ENCODE measurements at places on chromosomes 7 and 10.

DNA sequence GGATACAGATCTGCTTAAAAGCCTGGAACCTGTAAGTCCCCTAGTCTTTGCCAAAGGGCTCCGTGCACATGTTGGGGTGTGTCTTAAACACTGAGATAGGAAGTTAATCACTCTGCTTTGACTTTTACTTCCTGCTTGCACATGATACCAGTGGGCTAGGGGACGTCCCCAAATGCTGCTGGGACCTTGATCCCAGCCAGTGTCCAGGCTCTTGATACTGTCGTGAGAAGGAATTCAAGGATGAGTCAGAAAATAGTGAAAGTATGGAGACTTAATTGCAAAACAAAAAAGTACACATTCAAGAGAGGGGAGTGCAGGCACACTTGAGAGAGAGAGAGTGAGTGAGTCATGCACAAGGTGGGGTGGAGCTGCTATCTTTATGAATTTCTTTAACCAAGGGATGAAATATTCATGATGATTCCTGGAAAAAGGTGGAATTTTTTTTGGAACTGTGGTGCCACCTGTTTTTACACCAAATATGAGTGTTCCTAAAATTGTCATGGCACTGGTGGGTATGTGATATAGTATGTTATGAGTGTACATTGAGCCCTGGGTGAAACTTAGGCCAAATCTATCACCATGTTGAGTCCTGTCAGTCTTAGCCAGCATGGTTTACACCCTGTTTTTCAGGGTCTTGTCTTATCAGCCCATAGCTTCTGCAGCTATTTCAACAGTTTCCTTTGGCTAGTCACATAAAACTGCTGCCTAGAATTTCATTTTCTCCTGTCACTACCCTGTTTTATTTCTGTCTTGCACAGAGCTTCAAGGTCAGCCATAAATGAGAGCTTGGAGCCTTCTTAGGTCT is 88.3 kb upstream of the CYP26C1 start:
- DNase-seq = no peak

GRCh38 chr7:13179775-13180523 is 492.5 kb downstream of the ARL4A start:
- no peak for DNase-seq

GRCh38 chr7:78585980-78586379 is 787.4 kb downstream of the PHTF2 start:
- no peak for DNase-seq

- no peak for DNase-seq
Observed at GRCh38 chr10:114363745-114364454, 40.4 kb downstream of the AFAP1L2 start.

DNA sequence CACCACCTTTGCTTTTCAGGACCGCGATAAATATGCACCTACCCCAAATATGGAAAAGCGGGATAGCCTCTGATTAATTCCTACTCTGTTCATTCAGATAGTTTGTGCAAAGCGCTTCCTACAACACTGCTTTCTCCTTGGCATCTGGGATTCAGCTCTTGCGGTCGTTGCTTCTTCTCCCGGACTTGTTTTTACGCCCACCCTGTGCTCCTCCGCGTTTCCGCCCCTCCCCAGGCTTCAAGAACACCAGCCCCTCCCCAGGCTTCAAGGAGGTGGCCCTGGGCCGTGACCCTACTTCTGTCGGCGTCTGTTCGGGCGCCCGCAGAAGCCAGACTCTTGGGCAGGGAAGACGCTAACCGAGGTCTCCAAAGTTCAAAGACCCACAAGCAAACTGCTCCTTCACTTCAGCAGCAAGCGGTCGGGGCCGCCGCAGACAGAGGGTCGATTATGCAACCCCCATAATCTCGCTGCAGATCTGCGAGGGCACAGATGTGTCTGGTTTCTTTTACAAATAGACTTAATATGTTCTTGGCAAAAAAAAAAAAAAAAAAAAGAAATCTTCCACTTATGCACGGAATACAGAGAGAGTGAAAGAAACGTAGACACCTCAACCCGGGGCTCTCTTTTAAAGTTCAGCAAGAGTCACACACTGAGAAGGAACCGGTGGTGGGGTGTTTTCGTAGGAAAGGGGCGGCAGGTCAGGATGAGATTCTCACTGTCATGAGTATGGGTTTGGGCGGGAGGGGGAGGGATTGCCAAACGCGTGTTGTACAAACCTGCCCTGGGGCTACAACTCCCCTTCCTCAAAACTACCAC is 1.9 kb downstream of the DLX5 start:
- no peak for DNase-seq

DNA sequence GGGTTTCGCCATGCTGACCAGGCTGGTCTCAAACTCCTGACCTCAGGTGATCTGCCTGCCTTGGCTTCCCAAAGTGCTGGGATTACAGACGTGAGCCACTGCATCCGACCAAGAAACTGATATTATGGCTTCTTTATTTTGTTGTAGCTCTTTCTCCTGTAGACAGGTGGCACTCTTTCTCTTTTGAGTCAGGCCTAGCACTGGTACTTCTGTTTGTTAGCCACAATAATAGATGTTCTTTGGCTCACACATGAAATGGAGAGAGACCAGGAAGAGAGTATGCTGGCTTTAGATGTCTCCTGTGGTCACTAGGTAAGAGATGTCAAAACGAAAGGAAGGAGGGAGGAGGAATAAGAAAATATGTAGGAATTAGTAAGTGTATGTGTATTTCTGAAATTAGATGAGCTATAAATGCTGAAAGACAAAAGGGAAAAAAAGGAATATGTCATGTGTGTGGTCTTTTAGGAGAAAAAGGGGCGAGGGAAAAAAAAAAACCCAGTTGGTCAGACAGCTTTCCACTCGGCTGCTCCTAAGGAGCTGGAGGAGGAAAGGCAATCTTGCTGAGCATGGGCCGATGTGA is 78.7 kb downstream of the CLEC2L start:
- no peak for DNase-seq

GRCh38 chr7:120628251-120628650 is 229.7 kb downstream of the TSPAN12 start:
- no peak for DNase-seq

DNA sequence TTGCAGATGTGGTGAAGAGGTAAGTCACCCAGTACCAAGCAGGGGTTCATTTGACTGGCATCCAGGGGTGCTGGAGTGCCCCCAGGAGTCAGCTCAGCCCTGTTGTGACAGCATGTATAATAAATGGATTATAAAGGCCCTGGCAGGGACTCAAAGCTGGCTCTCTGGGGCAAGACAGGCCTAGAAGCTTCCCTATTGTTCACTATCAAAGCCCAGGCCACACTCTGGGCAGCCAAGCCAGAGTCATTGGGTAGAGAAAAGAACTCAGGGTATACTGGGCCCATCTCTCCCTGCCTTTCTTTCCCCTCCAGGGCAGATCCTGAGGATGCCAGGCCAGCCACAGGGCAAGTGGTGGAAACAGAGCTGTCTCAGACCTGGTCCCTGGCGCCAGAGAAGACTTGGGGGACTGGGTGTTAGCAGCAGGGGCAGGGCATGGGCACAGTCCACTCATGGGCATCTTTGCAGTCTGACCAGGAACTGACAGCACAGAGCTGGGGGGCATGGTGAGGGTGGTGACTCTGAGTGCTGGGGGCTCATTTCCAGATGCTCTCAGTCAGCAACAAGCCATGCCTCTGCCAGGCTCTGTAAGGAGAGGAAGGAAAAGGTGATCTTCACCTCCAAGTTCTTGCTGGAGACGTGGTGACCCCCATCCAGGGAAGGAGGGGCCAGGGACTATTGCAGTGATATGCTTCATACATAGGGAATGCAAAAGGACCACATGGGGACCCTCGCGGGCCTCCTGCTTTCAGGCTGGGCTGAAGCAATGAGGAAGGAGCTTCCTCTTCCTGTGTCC is 11.7 kb downstream of the RBP3 start:
- DNase-seq = no peak

- DNase-seq = no peak
Observed at GRCh38 chr7:30171766-30172447, 37.1 kb downstream of the MTURN start.

DNA sequence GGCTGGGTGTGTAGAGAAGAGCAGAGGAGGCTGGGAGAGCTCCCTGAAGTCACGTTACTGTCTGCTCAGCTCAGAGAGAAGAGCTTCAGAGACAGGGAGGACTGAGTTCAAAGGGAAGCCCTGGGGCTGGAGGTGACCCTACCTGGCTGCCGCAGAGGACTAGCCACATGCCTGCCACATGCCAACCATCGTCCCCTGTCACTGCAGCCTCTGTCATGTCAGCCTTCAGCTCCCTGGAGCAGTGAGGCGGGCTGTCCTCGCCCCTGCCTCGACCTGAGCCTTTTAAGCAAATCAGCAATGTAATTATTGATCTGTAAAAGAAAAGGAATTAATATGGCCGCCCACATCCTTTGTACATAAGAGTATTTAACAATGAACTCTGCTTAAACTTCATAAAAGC is 89.3 kb upstream of the RET start:
- no peak for DNase-seq

GRCh38 chr10:75462865-75463264 is 31.4 kb downstream of the LRMDA start:
- no peak for DNase-seq

- no peak for DNase-seq
Observed at GRCh38 chr7:1569016-1569415, 816 bp downstream of the PSMG3 start.

- no peak for DNase-seq
Observed at GRCh38 chr7:9681284-9681683, 1247.9 kb downstream of the NXPH1 start.

- no peak for DNase-seq
Observed at GRCh38 chr10:114408968-114409444, 4.7 kb upstream of the AFAP1L2 start.

GRCh38 chr7:132300599-132301277 is 275.5 kb downstream of the PLXNA4 start:
- no peak for DNase-seq

GRCh38 chr7:143953421-143953820 is 1.2 kb upstream of the OR2F1 start:
- no peak for DNase-seq

GRCh38 chr7:136470179-136470578 is 398.3 kb upstream of the CHRM2 start:
- no peak for DNase-seq

DNA sequence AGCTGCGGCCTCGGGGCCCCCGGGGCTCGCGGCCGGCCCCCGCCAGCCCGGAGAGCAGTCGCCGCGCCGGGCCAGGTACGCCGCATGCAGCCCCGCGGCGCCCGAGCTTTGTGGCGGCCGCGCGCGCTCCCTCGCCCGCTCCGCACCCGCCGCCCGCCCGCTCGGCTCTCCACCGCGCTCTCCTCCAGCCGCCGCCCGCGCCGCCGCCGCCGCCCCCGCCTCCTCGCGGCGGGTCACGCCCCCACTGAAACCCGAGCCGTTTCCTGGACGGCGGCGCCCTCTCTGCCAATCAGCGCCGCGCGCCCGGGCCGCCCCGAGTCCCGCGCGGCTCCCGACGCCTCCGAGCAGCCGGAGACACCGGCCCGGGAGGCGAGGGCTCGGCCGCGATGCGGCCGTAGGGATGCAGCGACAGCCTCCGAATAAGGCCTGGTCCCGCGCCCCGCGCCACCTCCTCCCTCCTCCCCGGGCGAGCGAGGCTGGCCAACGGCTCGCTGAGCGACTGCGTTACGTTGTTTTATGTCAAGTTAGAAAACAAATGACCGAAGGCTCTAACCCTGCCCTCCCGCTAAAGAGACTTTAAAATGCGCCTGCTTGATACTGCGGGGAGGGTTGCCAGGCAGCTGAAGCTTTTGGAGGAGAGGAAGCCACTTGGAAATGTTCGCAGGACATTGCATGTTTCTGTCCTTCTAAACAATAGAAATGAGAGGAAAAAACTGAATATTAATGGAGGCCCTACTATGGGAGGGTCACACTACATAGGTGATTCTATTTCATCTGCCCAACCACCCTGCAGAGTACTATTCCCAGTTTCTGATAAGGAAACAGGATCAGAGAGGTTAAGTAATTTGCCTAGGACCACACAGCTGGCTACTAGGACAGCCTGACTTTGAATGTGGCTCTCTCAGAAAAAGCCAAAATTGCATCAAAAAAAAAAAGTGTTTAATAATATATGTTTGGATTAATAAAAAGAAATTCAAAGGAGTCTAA is at the start of gene FGFR2:
Gene FGFR2, minus strand, starts transcription at position 182 of the 987 bp plus-strand sequence. CDS start 4,627 bp downstream, outside the sequence.
- no peak for DNase-seq

DNA sequence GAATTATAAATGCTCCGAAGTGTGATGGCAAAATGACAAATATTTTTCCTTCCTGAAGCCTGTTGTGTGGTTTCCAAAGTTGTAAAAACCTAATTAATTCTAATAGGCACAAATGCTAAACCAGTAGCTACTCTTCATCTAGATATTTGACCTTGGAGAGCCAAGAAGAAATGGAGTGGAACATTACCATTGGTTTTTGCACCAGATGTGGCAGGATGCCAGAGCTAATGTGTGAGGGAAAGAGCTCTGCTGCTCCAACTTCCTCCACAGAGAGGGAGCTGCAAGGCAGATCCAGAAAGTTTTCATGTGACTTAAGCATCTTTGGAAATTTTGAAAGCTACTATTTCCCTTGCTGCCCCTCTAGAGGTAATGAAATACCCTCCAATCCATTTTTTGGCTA is 65.1 kb upstream of the HPS1 start:
- no peak for DNase-seq

DNA sequence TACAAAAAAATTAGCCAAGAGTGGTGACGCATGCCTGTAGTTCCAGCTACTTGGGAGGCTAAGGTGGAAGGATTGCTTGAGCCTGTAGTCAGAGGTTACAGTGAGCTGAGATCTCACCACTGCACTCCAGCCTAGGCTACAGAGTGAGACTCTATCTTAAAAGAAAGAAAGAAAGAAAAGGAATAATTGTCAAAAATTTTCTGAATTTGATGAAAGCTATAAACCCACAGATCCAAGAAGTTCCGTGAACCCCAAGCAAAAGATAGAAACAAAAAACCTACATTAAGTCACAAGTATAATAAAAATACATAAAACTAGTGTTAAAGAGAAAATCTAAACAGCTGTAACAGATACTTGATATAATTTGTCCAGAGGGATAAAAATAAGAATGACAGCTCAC is 60.1 kb upstream of the KMT2C start:
- no peak for DNase-seq

DNA sequence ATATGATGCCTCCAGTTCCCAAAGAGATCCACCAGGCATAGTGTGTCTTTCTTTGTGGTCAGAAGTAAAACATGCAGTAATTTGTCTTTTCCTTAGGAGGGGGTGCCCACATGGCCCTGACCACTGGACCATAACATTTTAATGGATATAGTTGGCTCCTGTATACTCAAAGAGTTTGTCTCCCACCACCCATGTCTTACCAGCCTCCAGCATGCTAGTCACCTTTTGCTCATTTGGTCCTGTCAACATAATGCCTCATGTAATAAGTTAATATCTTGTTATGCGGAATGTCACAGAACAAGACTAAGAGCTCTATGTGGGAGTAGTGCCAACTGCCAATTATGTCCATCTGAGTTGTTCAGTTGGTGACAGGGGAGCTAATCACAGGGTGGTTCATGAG is 83.4 kb upstream of the IFRD1 start:
- DNase-seq = no peak

DNA sequence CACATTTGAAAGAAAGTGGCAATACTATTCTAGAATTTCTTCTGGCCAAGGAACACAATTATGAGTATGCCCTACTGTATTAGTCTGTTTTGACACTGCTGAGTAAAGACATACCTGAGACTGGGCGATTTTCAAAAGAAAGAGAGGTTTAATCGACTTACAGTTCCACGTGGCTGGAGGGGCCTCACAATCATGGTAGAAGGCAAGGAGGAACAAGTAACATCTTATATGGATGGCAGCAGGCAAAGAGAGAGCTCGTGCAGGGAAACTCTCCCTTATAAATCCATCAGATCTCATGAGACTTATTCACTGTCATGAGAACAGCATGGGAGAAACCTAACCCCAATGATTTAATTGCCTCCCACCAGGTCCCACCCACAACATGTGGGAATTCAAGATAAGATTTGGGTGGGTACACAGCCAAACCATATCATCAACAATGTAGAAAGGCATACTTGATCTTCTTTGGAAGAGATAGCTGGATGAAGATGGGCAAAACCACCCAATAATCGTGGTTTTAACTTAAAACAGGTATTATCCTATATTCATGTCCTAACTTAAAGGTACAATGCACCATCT is 113.9 kb downstream of the ETV1 start:
- DNase-seq = no peak
